DMS79 (cell line): ENCODE measurements at places on chromosomes 5 and 9.

- DNase-seq: no peak
These were observed 64.6 kb upstream of the SYNPO start for GRCh38 chr5:150575745-150576448.

GRCh38 chr9:136975644-136976043, 1.7 kb upstream of the PTGDS start:
- DNase-seq: no peak

- DNase-seq: no peak
These were observed 103.2 kb downstream of the NR2F1-AS1 start for GRCh38 chr5:93477816-93478215.

DNA sequence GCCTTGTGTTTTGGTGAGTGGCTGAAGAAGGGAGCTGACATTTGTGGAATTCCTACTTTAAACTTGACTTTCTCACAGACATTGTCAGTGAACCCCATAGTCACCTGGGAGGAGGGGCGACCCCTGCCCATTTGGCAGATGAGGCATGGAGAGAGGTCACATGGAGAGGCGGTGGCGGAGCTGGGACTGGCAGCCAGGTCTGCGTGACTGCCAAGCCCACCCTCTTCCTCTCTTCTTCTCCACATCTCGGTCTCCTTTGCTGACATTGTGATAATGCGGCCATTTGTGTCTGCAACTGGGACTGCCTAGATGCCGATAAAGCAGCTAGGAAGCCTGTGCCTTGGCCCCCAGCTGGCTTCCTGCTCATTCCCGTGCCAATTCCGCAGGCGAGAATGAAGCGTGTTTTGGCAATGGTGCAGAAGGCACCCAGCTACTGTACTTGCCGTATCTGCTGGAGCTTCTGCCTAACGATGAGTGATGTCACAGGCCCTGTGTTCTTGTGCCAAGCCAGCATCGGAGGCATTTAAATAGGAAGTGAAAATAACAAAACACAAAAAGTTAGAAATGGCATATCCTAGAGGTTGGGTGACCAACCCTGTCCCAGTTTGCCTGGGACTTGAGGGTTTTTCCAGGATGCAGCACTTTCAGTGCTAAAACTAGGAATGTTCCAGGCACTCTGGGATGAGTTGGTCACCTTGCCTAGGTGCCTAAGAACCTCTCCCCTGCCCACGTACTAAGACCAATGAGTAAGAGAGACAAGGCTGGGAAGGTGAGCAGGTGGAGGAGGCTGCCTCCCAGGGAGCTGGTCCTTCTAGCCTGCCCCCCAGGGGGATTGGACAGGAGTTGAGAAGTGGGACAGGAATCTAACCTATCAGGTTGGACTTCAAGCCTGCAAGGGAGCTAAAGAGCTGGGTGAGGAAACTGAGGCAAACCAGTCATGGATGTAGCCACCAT, 23.6 kb downstream of the OLFML2A start:
- no peak for DNase-seq

GRCh38 chr5:149151717-149152116, 10.4 kb downstream of the ABLIM3 start:
- DNase-seq: no peak

GRCh38 chr9:77712533-77713130, 64.5 kb upstream of the GNA14 start:
- no peak for DNase-seq

DNA sequence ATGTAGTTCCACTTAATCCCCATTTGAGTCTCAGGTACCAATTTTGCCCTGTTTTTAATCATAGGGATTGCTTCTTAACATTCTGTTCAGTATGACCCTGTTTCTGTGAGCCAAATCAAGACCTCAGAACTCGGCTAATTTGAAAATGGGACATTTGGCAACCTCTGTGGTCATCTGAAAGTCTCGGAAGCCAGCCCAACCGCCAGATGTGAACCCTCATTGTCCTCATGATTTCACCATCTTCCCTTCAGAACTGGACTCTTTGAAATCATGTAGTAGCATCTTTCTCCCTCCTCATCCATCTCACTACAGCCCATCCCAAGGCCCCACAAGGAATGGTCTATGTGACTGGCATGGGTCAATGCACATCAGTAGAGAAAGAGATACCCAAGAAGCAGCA, 88.9 kb downstream of the S1PR3 start:
- no peak for DNase-seq

DNA sequence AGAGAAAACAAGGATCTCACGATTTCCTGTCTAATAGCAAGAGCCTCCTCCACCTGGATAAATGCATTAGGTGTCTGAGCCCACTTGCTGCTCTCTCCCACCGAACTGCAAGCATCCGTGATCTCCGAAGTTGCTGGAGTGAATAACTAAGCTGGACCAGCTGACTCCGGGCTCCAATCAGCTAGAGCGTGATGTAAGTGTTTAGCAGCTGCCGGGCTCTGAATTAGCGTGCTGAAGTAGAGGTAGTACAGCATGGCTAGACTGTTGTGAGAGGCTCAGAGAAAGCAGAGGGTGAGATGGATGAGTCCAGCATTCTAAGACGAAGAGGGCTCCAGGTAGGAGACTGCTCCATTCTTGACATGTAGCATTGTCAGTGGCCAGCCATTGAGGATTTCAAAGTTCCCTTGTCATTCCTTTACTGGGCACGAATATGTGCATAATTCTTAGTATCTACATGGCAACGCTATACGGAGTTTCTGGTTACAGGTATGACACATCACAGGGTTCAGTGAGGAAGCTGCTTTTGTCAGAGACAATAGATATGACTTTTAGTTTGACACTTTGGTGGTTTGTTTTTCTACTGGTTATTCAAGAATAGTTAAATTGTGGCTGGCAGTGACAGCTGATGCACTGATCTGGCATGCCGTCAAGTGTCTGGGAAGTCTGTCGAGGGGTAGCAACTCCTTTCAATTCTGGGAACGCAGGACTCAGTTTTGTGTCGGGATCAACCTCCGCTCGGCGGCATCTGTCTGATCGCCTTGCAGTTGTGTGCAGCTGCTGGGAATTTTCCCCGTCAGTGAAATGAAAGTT, 232.6 kb downstream of the MAST4 start:
- DNase-seq: peak; percentile 25

- no peak for DNase-seq
These were observed 166.0 kb downstream of the RFX3 start for GRCh38 chr9:3359778-3360177.

- no peak for DNase-seq
These were observed 2.3 kb upstream of the HK3 start for GRCh38 chr5:176901260-176902101.

GRCh38 chr5:133420440-133421301, 191.7 kb downstream of the FSTL4 start:
- DNase-seq: no peak

GRCh38 chr9:19665146-19665863, 123.5 kb downstream of the SLC24A2 start:
- DNase-seq: no peak

GRCh38 chr5:52443187-52443586, 344.5 kb upstream of the ITGA1 start:
- no peak for DNase-seq

- no peak for DNase-seq
These were observed at the start of gene ADRA1B for GRCh38 chr5:159915904-159916840. Gene ADRA1B, plus strand, starts transcription at chr5:159916482. Its CDS starts 424 bp downstream, at chr5:159916906.

GRCh38 chr5:31531888-31532547, at the start of the genes C5orf22 and DROSHA:
Gene C5orf22, plus strand, starts transcription at chr5:31532301. Its CDS starts 92 bp downstream, at chr5:31532393.
Gene DROSHA, minus strand, starts transcription at chr5:31532093. Its CDS starts 3,034 bp downstream, at chr5:31529059.
- DNase-seq: peak; percentile 87

GRCh38 chr9:117723986-117724625, 19.9 kb downstream of the TLR4 start:
- DNase-seq: no peak

DNA sequence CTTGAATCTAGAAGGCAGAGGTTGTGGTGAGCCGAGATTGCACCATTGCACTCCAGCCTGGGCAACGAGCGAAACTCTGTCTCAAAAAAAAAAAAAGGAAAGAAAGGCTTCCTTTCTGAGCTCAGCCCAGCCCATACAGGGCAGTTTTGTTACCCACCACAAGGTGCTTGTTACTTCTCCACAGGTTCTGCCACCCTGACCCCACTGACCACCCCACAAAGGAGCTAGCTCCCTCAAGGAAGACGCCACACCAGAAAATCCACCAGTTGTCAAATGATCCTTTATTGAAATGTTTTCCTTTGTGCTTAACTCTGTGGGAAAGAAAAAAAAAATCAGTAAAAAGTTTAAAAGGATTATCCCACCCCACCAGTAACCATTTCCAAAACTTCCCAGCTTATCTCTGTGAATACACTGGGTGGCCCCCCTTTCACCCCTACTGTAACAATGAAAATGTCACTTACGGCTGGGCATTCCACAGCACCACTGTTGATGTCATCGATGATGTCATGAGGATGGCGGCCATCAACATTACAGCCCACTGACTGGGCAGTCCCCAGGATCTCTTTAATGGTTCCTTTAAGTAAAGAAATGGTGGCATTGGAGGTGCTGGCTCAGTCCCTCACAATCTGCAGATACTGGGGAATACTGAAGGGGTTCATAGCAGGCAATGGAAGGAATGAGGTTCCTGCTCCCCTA, 3.6 kb downstream of the RPL12 start:
- DNase-seq: no peak

GRCh38 chr5:138610918-138611677, 35.9 kb upstream of the HSPA9 start:
- no peak for DNase-seq

- no peak for DNase-seq
These were observed 286.3 kb upstream of the PAPPA start for GRCh38 chr9:115867326-115867725.

DNA sequence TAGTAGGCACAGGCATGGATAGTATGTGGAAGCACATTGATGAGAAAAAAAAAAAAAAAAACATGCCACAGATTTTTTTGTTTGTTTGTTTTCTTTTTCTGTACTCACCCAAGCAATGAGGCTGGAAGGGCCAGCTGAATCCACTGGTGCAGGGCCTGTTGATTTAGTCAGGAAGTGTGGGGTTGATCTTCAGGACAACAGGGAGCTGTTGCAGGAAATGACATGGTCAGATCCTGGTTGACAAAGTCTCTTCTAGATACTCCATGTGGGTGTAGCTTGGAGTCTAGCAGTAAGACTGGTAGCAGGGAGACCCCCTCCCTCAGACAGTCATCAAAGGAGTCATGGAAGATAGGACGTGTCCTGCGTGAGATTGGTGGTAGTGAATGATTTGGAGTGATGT, 191.8 kb downstream of the PAPPA start:
- no peak for DNase-seq

GRCh38 chr9:20512636-20513035, 109.7 kb downstream of the MLLT3 start:
- DNase-seq: no peak

GRCh38 chr9:136669791-136670464, 7.2 kb downstream of the EGFL7 start:
- no peak for DNase-seq

- no peak for DNase-seq
These were observed 597.0 kb downstream of the EBF1 start for GRCh38 chr5:158502686-158503085.
